ENCODE measurements at places on chromosomes 13 and 19.

DNA sequence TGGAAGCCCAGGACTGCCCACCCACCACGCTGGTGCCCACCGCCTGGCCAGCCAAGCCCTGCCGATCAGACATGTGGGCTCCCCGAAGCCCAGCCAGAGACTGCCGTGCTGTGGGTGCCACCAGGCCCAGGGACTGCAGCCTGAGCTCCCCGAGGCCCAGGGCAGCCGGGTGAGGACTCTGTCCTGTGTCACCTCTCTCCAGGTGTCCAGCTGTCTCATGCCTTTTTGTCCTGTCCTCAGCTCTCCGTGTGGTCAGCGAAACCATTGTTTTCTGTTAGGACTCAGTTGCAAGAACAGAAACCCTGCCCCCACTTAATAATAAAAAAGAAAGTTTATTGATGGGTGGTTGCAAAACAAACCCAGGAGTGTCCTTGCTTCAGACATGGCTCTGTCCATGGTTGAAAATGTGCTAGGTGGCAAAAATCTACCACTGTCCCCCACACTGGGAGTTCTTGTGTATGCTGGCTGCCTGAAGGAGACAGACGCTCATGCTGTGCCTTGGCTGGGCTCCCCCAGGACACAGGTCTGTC is 9.9 kb downstream of the PLEKHF1 start:
- DNase-seq, result no peak

GRCh38 chr13:112748947-112749735 is 59.3 kb downstream of the ATP11A start:
- DNase-seq, result no peak

GRCh38 chr19:13363245-13363644 is 143.0 kb downstream of the CACNA1A start:
- no peak for DNase-seq

- no peak for DNase-seq
Observed at GRCh38 chr13:33169273-33169980, 116.1 kb downstream of the STARD13 start.
